ENCODE measurements at places on chromosomes 11 and 22.

DNA sequence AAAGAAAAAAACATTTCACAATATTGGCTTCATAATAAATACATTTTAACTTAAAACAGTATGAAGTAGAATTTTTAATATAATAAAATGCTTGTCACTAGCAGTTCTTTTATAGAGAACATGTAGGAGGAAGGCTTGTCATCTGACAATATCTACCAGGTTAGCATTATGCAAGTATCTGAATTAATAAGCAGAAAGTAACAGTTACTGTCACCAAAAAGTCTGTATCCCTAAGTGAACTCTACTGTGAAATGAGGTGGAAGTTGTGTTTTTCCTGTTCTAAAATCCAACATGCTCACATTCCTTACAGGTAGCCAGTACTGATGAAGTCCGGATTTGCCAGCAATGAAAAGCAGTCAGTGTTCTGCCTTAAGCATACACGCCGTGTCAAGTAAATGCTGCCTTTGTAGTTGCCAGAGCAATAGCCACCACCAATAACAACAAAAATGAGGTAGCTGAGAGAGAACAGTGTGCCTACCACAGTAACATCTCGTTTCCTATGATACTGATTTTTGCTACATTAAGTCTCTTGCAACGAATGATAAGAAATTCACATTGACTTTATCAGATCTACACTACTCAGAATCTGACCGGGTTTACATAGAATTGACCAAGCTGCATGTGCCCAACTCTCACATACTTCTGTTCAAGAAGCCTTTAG is 95.5 kb downstream of the SIK3 start:
- no peak for DNase-seq

GRCh38 chr22:50270666-50271394 is 650 bp upstream of the MAPK11 start:
- no peak for DNase-seq

DNA sequence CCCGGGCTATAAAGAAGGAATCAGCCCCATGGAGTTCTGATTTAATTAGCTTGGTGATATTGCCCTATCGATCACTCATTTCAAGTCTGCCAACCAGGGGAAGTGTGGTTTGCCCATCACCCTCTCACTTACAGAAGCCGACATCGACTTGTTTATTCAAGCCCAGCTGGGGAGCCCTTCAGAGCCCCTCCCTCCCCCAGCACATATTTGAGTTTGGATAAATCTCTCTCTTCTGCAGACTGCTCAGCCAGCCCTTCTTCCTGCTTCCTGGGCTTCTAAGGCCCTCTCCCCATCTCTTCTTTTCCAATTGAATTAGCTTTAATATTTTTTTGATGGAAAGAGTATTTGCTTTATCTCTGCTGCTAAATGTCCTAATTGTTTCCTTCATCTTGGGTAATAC is 299.0 kb downstream of the MIAT start:
- DNase-seq: no peak

GRCh38 chr22:27170491-27170890 is 513.1 kb downstream of the MIAT start:
- peak; percentile 75 for DNase-seq

DNA sequence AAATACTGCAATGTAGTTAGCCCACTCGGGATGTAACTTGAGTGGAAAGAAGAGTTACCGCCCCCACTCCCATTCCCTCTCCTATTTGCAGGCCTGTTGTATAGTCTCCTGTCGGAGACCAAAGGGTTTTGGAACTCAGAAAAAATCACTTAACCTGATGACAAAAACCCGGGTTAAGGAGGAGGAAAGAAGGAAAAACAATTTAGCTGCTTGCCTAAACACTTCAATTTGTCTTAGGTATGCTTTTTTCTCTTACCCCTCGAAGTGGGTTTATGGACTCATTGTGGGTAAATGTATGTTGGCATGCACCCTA is 2.2 kb downstream of the YAP1 start:
- peak; percentile 41 for DNase-seq

- DNase-seq: no peak
Measured at GRCh38 chr11:60767388-60767811, 10.7 kb downstream of the MS4A15 start.

DNA sequence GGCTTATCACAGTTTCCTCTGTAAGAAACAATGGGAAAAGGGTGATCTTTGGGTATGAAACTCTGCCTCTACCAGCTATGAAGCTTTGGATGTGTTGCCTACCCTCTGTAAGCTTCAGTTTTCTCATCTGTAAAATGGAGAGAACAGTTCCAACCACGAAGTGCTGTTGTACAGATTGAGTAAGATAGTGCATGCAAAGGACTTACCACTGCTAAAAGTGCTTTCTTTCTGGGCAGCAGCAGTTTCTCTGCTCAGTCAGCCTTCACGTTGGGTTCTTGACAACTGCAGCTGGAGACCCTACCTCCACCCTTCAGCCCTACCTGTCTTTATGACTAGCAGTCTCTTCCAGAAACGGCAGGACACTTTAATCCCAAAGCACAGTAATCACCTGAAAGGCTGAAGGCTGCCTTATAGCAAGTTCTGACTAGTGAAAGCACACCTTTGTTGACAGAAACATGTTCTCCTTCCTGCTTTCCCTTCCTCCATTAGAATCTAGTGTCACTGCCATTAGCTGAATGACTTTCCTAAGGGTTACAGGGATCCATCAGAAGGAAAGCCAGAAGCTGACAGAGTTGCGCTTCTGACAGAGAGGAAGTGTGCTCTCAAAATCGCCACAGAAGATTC is 91.4 kb downstream of the RPL27A start:
- DNase-seq: no peak

DNA sequence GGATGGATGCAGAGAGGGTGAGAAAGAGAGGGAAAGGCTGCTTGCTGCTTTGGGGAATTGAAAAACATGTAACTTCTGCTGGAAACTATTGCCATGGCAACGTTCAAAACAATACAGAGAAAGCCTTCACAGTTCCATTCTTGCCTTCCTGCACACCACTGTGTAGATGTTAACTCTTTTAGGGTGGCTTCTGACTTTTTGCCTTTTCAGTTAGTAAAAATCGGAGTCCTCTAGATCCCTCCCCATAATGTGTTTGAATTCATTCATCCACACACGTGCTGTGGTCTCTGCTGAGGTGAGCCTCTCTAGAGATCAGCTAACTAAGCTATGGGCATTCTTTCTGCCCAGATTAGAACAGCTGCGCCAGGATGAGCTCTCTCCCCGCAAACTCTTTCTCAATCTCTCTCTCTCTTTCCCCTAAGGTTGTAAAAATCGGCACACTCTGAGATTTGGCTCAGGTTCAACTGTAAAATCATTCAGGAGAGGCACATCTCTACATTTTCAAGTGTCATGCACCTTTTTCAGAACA is 1178.3 kb downstream of the LRRC4C start:
- DNase-seq: no peak

DNA sequence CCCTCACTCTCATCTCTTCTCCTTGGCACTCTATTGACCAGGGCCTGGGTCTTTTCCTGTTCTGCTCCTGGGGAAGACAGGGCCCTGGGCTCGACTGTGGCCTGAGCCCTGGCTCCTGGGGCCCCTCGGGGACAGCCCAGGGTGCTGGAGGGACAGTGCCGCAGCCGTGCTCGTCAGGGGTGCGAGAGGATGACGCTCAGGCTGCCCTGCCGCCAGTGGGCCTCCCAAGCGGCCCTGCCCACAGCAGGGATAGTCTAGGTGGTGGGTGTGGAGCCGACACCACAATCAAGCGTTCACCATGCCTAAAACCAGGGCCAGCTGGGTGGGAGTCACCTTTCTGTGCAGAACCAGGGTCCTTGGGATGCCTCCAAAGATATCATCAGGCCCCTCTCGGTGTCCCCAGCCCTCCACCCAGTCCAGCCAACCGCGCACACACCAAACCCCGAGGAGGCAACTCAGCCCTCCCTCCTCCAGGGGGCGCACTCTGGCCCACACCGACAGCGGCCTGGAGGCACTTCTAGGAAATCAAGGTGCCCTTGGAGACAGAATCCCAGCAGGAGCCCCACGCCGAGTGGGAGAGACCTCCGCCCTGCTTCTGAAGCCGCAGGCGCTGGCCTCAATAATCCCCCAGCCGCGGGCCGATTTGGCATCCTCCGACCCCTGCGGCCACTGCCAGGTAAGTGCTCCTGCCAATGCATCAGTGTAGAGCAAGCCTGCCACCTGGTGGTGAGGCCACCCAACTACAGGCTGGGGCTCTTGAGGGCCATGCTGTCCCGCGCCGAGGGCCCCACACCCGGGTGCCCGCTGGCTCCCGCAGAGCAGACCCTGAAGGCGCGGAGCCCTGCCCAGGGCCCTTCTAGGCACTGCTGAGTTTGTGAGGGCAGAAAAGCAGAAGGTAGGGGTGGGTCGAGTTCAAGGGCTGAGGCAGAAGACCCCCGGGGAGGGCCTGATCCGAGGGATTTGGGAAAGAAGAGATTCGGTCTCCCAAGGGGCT is 496.4 kb downstream of the BUD13 start:
- DNase-seq: peak; percentile 71

- DNase-seq: peak; percentile 87
Measured at GRCh38 chr11:94938095-94939055, 35.0 kb downstream of the CWC15 start.

DNA sequence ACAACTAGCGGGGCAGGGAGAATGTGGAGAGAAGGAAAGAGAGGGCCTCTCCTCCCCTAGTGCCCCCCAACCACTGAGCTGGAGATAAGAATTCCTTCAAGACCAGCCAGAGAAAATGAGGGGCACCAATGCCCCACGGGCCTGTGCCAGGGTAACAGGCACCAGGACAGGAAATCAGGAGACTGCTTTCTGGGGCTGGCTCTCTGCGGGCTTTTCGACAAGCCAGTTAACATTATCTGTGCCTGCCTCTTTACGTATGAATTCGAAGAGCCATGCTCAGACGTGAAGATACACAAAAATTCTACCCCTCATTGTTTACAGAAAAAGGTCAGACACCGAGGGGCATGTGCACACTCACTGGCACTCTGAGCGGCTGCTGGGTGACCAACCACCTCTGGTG is 52.1 kb downstream of the MYH9 start:
- DNase-seq: no peak

DNA sequence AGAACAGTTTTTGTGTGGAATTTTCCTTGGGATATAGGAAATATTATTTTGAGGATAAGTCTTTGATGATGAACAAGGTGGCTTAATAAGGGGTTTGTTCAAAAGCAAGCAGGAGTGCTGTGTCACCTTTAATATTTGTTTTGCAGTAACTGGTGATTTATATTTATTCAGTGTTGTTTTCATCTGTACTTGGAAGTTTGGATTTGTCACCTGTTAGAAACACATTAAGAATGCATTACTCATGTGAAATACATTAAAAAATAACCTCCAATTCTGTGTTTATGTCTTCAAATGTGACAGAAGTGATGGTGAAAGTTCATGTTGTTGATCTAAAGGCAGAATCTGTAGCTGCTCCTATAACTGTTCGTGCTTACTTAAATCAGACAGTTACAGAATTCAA is 70.5 kb downstream of the DKK3 start:
- DNase-seq: no peak

GRCh38 chr11:127233998-127234397 is 233.4 kb upstream of the KIRREL3 start:
- DNase-seq: no peak

DNA sequence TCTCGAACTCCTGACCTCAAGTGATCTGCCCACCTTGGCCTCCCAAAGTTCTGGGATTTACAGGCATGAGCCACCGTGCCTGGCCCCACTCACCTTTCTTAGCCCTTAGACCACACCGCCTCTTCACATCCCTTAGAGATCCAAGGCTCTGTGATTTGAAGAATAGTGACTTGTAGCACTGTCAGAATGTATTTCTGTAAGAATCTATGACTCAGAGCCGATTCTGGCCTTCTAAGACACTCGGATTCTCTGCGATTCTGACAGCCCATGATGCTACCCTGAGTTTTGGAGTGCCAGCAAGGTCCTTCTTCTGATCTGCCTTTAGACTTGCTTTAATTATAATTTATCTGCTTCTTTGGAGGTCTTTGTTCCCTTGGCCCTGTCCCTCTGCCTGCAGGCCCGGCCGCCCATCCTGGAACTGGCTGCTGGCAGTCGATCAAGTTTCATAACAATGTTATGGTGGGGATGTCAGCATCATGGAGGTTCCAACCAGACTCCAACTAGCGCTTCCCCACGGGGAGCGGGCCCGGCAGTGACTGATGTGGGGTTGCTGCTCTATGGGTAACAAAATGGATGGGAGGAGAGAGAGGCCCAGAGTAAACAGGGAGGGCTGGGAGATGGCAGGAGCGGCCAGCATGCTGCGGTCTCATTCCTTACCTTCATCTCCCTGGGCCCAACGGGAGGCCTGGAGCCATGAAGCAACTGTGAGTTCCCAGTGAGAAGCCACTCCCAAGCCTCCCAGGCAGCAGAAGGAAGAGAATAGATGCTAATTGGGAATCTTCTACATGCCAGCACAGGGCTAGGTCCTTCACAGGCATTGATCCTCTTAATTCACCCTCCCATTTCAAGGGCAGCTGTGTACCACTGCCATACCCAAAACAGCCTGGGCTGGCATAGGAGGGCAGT is 55.7 kb upstream of the RASD2 start:
- DNase-seq: no peak

DNA sequence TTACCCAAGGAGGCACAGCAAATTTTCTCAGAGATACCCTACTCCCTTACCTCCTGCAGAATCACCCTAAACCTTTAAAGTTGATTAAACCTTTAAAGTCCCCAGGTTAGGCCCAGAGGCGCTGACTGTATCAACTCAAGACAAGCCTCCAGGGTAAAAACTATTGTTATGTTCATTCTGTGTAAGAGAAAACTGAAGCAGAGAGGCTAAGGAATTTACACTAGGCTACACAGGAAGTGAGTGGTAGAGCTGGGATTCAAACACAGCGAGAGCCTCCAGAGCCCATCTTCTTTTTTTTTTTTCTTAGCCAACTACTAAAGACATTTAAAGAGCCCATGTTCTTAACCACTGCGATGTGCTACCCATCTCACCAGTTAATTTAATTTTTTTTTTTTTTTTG is 56.3 kb upstream of the GRK3 start:
- DNase-seq: no peak

- no peak for DNase-seq
Measured at GRCh38 chr11:67041602-67042001, 15.0 kb upstream of the RHOD start.

DNA sequence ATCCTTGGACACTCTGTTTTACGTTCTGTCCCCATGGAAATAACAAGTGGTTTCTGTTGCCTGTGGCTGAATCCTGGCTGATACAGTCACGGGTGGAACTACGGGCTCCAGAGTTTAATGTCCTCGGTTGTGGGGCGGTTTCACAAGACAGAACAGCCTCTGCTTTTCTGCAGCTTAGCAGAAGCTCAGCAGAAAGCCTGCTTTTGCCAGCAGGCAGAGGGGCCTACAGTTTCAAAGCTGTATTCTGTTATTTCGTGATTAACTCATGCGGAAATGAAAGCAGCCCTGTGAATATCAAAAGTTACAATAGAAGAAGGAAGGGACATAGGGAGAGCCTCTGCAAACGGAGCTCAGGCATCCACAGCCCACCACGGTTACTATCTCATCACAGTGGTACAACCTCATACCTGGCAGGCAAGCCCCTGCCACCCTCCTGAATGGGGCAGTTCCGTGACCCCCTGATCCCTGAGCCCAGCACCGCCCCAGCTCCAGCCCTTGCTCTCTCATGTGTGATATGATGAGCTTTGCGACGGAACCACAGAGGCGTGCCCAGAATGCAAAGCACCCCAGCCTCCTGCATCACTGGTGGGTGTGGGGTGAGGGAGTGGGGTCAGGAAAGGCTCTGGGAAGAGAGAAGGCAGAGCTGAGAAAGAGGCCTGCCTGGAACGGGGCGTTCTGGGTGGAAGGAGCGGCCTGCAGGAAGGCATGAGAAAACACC is 360.6 kb downstream of the BRD1 start:
- no peak for DNase-seq

GRCh38 chr11:1744891-1745700 is 5.3 kb downstream of the IFITM10 start:
- DNase-seq: peak; percentile 43

- no peak for DNase-seq
Measured at GRCh38 chr11:35036639-35037038, 102.3 kb upstream of the CD44 start.
